Stimulated activated effector memory CD8-positive, alpha-beta T cell treated with anti-CD3 and anti-CD28 coated beads, Interleukin-12 subunit alpha, Interleukin-12 subunit beta, amount 100 ng/mL, for 72 hours (primary cell): ENCODE measurements at places on chromosomes 5 and 9.

- DNase-seq, result no peak
Observed at GRCh38 chr5:178587763-178588611, 2.2 kb downstream of the COL23A1 start.

GRCh38 chr5:3297853-3298252 lies 297.8 kb upstream of the IRX1 start:
- DNase-seq, result no peak

DNA sequence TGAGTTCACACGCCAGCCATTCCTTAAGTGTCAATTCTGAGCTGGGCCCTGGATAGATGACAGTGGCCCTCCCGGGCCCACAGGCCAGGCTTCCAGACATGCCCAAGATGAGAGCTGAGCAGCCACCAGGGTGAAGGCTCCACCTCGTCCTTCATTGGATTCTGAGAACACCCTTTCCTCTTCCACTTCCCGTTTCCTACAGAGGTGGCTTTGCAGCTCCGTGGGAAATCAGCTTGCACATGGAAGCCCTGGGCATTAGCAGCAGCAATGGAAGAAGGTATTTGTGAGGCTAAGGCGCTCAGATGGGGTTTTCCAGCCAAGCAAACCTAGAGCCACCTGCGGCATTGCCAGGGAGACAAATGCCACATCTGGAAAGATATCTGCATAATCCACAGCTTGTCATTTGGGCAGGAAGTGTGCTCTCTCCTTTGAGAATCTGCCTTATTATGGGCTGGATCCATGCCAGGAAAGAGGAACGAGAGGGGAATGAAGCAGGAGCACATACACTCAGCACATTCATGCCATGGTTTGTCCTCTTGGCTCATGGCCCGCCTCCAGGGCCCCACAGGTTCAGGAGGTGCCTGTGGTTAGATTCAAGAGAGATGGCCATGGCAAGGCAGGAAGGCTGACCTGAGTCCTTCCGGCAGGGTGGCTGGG lies 34.1 kb downstream of the CFAP77 start:
- no peak for DNase-seq

DNA sequence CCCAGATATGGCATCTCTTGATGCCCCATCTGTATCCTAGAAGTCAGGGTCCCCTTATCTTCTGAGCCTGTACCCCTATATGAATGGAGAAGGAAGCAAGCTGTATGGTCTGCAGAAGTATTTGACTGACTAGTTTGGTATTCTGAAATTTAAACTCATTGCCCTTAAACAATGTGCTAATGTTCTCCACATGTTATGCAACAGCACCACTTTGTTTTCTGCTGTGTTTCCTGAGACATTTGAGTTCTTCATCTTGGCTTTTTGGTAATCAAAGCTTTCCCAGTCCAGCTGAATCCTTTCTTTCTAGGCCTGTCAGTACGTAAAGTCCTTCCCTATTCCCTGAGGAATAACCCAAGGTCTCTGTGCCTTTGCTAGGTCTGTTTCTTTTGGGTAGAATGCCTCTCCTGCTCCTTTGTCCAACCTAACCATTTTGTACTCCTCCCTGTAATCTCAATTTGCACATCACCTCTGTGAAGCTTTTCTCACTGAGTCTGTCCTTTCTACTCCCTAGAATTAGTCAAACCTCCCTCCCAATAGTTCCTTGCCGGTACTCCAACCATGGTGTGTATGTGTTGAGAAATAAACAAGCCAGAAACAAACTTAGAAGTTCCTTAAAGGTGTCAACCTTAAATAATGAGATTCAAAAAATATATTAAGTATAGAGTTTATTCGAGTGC lies 72.1 kb upstream of the HSPB3 start:
- no peak for DNase-seq

DNA sequence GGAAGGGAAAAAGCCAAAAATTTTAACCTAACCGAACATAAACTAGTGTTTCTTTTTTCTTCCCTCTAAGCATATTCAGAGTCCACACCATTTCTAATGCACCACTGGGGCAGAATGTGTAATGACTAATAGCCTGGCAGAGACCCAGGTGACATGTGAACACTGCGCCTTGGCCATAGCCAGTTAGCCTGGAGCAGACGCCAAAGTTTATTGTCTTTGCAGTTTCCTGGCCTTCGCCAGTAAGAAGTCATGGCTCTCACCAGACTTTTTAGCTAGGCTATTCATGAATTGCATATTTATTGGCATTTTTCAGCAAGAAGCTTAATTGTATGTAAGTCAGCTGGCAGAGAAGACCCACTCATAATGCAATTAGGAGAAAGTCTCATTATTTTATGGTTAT lies 182.8 kb upstream of the SLC27A6 start:
- no peak for DNase-seq

DNA sequence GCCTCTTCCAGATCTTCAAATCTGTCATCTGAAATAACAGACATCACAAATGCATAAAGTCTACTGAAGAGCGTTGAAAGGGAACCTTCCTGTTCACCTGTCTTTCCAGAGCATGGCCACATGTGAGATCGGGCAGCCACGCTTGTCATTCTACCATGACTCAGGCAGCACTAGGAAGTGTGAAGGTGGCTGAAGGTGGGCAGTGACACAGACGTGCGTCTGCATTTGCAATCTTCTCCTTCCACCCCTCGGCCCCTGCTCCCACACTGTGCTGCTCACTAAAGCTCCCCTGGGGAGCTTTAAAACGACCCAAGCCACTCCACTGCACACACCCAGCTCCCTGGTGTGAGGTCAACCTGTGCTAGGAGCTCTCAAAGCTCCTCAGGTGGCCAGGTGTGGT lies 2.5 kb downstream of the ENTR1 start:
- DNase-seq, result no peak

DNA sequence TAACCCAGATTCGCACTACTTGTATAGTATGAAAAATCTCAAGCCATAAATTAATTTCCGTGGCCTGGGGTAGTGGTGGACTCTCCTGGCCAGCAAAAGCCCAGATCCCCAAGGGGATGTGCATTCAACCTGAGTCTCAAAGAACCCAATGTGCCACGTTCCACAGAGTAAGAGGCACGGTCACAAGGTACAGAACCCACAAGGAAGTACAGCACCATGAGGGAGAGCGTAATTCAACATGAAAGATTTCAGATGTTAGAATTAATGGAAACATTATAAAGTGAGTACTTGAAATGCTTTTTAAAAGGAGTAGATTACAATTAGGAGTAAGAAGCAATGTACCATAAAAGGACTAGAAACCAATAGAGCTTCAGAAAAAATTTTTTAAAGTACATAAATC lies 23.4 kb downstream of the SRD5A1 start:
- no peak for DNase-seq

DNA sequence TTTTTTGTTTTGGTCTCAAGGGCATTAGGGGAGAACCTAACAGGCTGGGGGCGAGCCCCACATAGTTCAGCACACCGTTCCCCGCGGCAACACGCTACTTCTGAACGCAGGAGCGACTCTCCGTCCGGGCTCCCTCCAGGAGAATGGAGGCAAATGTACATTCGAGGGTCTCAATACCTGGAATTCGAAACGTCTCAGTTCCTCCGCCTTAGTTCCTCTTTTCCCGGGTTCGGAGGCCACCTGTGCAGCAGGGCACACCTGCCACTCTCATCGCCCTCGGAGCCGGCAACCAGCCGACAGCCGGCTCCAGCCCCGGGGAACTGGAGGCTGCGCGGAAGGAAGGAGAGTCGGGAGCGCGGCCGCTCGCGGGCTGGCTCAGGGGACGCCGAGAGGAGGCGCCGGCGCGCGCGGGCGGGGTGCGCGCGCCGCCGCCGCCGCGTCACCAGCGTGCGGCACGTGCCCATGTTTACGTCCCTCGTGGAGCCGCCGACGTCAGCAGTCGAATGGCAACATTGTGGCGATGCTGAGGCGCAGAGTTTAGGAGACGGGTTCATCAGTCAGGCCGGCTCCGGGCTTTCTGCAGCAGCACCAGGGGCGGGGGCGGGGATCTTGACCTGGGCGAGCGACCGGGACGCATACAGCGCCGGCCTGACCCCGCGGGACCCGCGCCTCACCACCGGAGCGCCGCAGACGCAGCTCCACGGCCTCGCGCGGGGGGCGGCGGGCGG lies at the start of gene JMY:
JMY (plus strand) TSS at position 498 of the 728 bp plus-strand sequence. CDS start 520 bp downstream, outside the sequence.
- DNase-seq, result peak; percentile 62

DNA sequence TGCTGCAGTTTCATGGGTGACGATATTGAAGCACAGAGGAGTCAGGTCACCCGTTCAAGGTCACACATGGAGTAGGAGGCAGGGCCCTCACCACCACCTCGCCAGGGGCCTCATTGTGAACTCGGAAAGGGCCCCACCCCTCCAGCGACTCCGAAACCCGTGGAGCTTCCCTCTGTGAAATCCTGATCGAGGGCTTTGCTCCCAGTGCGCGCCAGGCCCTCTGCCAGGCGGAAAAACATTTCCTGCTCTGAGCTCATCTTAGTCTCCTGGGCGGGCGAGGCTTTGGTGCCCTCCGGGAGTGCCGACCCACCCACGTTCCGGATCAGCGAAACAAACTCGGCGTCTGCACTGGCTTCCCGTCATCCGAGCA lies 75.0 kb upstream of the FCN1 start:
- DNase-seq, result no peak

GRCh38 chr5:9500625-9501024 lies 45.2 kb downstream of the SEMA5A start:
- no peak for DNase-seq

GRCh38 chr9:77663754-77664153 lies 15.6 kb upstream of the GNA14 start:
- DNase-seq, result no peak

DNA sequence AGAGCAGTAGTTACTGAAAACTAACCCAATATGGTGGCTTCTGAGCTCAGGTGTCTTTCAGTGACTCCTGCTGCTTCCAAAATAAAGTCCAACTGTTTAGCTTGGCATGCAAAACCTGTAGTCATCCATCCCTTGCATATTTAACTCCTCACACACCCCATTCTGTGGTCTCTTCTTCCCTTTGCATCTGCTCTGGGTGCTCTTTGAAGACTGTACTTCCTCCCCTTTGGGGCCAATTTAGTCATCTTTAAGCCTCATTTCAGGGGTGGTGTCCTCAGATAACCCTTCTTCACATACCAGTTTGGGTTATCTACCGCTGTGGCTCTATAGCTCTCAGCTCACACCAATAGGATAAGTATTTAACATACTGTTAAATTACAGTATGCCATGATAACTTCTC lies 209.9 kb upstream of the DMRT1 start:
- DNase-seq, result no peak

DNA sequence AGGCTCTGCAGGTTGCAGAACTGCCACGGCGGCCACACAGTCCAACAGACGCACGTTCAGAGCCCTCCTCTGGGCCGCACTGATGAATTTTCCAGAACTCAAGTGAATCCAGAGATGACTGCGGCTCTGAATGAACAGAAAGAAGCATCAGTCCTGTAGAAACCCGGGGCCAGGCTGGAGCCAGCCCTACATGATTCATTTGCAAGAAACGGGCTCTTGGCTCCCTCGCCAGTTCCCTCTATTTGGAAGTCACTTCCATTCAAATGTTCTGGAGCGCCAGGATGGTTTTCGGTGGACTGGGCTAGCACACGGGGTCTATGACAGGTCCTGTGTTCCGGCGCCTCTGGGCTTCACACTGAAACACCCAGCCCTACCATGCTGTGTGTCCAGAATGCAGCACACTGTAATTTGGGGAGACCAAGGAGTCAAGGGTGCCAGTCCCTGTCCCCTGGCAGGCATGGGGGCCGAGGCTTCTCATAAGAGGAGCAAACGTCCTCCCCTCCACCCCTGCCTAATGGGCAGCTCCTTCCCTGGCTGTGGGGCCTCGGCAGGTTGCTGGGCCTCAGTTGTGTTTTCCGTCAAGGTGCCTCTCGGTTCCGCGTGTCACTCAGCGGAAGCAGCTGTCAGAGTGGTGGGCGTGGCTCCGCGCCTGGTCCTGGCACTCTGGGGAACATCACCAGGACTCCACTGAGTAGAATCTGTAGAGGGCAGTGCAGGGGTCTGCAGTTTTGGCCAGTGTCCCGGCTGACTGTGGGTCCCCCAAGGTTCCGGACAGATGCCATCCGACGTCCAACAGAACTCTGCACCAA lies 18.1 kb upstream of the COL5A1 start:
- no peak for DNase-seq

DNA sequence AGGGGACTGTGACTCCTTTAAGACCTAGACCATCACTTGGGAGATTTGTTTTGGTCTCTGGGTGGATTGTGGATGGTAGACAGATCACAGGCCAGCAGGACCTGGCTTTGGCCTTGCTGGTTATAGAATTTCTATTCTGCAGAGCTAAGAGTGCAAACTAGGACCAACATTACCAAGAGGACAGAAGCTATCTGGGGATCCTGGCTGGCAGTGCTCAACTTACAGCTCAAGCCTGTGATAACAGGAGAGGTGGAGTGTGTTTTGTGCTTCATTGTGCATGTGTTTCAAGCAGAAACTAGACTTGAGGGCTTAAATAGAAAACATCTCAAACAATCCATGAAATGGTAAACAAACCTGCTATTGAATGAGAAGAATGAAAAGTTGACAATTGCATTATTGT lies 106.7 kb downstream of the ZNF462 start:
- no peak for DNase-seq

DNA sequence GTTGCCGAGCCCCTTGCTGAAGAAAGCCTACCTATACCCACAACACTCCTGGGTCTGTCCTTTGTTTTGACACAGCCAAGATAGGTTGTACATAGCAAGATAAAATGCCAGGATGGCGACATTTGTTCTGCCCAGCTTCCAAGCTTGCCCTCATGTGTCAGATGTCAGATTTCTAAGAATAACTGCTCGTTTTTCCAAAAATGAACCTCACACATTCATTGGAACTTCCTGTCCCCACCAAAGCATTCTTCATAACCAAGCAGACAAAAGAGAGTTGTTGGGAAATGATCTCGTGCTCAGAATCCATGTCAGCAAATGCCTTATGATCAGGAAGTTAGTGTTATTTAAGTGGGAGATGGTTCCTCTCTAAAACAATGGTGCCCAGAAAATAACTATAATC lies 210.1 kb downstream of the ZNF608 start:
- no peak for DNase-seq

- DNase-seq, result no peak
Observed at GRCh38 chr9:117160254-117160653, 254.6 kb downstream of the ASTN2 start.

DNA sequence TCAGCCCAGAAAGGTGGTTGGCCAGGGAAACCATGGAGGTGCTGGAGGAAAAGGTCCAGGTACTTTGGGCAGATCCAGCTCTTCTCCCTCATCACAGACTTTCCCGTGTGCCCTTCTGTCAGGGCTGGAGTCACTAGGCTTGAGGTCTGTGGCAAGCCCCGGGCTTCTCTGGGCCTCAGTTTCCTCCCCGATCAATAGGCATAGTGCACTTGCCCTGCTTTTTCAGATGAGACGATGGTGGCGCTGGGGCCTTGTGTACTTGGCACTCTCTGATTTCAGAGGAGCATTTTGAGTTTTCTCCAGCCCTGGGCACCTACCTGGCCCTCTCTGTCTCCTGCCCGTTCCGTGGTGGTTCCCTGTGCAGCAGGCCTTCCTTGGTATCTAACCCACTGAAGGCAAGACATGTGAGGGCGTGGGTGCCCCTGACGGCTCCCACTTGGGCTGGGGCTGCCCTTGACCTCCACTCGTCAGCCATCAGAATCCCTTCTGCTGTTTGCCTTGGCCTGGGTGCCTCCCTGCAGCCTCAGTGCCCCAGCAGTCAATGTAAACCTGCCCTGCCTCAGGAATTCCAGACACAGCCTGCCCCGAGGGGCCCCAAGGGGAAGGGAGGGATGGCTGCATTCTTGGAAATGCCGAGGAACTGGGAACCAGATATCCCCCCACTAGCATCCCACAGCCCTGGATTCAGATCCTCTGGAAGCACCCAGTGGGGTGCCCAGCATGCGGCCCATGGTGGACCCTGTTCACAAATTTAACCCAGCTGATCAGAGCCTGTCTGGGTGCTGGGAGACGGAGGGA lies 66.3 kb upstream of the COL5A1 start:
- DNase-seq, result no peak

GRCh38 chr5:72600391-72600981 lies 93.3 kb upstream of the ZNF366 start:
- DNase-seq, result no peak

GRCh38 chr9:102035929-102036328 lies 297.5 kb upstream of the GRIN3A start:
- no peak for DNase-seq
